NCI-H1436 treated with DMSO at 0.1 percent for 48 hours (cell line): ENCODE measurements at places on chromosomes 1 and 21.

DNA sequence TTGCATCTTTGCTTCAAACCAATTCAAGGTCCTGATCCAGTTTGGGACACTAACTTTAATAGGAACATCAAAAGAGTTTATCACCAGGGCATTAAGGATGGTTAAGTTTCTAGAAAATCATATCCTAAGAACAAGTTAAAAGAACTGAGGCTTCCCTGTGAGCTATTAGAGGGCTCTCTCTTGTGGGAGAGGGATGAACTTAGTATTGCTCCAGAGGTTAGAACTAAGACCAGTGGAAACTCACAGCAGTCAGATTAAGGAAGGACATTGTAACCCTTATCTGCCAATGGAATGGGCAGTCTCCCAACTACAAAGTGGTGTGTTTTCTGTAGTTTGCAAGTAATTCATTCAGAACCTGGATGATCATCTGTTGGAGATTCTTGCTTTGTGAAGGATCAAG, 36.8 kb downstream of the UBE2U start:
- no peak for DNase-seq

DNA sequence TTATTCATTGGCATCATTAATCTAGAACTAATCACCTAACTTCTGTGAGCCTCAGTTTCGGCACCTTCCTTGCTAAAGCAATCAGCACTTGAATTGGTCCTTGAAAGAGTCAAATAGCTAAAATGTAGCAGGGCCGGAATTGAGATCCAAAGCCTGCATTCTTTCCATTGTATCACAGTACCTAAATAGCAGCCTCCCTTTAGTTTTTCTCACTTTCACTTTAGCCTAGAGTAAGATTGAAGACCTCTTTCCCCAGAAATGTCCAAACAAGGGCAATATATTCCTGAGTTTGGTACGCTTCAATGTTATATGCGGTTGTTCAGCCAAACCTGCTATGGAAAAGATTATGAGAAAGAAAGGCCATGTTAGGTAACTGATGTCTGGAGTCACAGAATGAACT, 121.9 kb upstream of the BMP8A start:
- DNase-seq: no peak

DNA sequence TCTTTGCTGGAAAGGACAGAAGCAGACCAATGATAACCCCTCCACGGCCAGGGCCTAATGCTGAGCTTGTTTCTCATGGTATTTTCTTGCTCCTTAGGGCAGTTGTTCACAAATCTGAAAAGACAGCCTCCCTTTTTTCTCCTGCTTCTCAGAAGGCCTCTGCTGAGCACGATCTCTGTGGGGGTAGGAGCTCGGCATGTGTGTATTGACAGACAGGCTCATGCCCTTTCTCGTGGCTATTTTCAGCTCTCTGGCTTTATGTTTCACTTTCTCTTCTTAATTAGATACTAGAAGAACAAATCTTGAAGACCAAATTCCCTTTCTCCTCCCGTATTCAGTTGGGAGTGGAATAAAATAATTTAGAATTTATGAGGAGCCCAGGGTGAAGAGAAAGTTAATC, 768 bp upstream of the RIIAD1 start:
- no peak for DNase-seq

GRCh38 chr1:77313491-77313890, 31.7 kb downstream of the AK5 start:
- DNase-seq: no peak

DNA sequence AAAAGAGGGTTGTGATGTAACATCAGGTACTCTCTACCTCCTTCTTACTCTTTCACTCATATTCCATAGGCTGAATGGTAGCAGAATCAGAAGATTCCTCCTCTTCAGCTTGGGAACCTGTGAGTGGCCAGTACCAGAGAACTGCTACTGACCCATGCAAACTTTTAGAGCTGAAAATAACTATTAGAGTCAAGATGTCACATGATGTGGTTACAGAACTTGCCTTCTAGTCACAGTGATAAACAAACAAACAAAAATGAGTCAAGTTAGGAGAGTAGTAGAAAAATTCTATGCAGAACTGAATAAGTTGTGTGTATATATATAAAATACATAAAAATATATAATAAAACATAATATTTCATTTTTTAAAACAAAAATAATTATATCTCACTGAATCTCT, 47.6 kb upstream of the RGS1 start:
- DNase-seq: no peak

- DNase-seq: no peak
Observed at GRCh38 chr1:106447466-106447865, 609.0 kb upstream of the PRMT6 start.

DNA sequence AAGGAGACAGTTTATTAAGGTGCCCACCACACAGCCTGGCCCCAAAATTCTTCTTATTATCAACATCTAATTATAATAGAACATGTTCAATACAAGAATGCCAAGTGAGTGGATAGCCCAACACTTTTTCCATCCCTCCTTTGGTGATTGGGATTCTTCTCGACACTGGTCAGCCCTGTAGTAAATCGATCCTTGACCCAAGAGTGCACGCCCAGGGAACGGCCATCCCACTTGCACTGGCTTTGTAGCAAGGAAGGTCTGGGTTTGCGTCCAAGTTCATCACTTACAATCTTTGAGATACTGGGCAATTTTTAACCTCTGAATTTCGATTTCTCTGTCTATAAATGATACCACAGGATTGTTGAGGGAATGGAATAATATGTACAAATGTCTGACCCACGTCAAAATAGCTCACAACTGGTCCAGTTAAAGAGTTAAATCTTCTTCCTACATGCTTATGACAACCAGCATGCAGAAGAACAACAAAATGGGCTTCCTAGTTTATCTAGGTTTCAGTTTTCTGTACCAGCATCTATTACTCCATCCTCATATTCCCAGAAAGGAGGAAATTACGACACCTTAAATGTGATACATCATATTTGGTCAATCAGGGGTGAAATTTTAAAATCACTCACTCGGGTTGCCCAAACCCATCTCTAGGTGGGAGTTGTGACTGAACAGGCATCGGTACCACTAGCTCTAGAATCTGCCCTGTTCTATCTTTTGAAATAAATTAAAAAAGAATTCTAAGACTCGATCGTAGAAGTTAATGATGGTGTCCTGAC, 161.8 kb downstream of the CLIC6 start:
- DNase-seq: no peak

DNA sequence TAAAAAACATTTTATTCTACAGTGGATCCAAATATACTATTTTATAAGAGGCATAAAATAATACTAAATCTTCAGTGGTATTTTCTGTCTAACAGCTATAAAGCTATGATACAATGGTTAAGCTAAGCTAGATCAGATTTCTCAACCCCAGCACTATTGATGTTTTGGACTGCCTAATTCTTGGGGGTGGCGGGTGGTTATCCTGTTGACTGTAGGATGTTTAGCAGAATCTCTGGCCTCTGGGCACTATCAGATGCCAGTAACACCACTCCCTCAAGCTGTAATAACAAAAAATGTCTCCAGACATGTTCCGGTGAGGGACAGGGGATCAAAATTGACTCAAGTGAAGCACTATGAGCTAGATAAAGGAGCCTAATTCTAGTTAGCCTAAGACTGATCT, 118.5 kb downstream of the APP start:
- no peak for DNase-seq

GRCh38 chr1:33065301-33065700, 15.7 kb upstream of the AZIN2 start:
- no peak for DNase-seq

DNA sequence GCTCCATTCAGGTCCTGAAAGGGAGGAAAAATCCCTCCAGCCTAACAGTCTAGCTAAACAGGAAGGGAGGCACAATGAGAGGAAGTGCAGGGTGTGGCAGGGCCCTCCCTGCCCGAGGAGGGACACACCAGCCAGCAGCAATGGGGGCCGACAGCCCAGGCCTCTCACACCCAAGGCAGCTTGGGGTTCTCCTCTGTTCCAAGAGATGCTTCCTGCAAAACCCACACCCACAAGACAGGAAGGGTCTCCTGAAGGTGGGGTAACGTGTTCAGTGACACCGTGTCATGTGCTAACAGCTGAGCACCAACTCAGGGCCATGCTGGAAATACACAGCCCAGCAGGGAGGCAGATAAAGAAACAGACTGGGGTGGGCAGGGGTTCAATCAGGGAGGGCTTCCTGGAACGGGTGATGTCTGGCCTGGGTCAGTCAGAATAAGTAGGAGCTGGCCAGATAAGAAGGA, 10.2 kb downstream of the ECE1 start:
- DNase-seq: no peak

- DNase-seq: no peak
Observed at GRCh38 chr21:44919913-44920693, 596 bp downstream of the ITGB2 start.

DNA sequence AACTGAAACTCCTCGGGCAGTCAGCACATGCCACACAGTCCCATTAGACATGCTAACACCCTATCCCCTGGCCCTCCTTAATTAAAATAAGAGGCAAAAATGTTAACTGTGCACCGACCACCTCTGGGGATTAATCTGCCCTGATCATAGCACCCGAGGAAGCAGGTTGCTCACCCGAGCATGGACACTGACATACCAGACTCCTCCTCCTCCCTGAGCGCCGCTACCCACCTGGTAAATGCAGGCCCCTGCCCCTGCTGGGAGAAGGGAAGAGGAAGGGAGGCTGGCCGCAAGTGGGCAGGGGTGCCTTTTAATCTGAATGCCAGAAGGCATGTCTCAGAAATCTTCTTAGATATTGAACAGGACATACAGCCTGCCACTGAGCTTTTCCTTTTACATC, 360.9 kb downstream of the RRAGC start:
- no peak for DNase-seq

DNA sequence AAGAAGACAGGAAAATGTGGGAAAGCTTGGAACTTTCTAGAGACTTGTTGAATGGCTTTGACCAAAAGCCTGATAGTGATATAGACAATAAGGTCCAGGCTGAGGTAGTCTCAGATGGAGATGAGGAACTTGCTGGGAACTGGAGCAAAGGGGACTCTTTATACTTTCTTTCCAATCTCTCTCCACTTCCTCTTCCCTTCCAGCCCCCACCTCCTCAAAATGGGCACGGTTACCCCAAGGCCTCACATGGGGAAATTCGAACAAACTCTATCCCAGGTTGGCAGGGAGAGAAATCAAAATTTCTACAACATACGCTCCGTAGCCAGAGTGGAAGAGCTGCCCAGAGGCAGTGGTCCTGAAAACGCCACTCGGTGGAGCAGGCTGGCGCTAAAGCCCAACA, 15.2 kb downstream of the PPT1 start:
- DNase-seq: no peak

GRCh38 chr1:171126504-171126903, 35.8 kb downstream of the FMO3 start:
- no peak for DNase-seq

GRCh38 chr1:27478098-27478497, 11.9 kb downstream of the WASF2 start:
- no peak for DNase-seq

DNA sequence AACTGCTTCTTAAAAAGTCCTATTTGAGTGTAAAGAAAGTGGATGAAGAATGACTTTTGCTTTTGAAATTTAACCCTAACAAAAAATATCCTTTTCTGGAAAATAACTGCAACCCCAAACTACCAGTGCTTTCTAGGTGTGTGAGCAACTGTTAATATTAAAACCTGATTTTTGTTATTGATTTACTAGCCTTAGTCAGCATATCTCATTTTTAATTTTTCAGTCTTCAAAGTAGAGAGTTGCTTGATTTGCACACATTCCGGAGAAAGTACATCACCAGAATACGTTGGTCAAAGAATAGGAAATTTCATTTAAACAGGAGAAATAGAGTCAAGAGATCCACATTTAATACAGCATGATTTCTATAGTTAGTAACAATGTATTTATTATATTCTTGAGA, 141.8 kb upstream of the ADAMTS5 start:
- DNase-seq: no peak

- no peak for DNase-seq
Observed at GRCh38 chr1:111483166-111483565, 9.4 kb downstream of the C1orf162 start.

DNA sequence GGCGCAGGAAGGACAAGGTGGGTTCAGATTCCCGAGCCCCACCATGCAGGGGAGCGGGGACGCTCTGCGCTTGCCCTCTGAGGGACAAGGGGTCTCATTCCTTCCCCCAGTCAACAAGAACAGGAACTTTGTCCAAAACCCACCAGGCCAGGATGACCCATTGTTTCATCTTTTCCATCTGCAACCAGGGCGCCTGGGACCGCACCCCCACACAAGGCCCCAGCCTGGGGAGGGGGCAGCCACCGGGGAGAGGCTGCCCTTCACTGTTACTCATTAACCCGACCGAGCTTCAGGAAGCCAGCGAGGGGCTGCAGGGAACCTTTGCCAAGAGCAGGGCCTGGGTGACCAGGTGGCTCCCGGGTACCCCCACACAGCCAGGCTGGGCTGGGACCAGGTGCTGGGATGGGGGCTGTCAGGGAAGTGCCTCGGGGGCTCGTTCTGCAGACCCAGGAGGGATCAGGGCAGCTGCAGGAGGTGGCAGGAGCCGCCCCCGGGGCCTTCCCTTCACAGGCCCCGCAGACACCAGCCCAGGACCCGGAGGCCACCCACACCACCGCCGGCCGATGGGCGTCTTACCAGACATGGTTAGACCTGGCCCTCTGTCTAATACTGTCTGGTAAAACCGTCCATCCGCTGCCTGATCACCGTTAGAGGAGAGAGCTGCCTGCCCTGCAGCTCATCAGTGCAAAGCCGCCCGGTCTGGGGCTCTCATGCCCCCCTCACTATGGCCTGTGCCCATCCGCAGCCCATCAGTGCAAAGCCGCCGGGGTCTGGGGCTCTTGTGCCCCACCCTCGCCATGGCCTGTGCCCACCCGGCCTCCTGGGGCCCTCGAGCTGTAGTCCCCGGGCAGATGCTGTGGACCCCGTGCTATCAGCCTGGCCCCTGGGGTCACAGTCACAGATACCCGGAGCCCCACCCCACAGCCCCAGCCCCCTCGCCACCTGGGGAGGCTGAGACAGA, 4.9 kb upstream of the TTLL10 start:
- DNase-seq: no peak

- DNase-seq: no peak
Observed at GRCh38 chr1:155850345-155850744, 6.7 kb downstream of the GON4L start.

DNA sequence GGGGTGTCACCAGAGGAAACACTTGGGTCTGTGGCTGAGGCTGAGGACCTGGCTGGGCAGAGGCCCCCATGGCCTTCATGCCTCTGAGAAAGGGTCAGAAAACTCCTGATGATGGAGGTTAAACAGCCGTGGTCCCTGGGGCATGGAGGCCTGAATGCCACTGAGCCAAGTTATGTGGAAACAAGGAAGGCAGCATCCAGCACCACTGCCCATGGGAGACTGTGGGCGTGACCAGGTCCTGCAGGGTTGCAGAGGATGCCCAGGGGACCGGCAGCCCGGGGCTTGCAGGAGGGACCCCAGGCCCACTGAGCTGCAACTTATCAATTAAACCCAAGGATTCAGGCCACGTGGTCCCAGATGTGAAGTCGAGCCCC, 18.9 kb upstream of the COL6A2 start:
- no peak for DNase-seq
